ENCODE measurements at places on chromosomes 6 and 20.

GRCh38 chr6:134031696-134032255, 20.6 kb downstream of the SLC2A12 start:
- DNase-seq = peak; percentile 63

DNA sequence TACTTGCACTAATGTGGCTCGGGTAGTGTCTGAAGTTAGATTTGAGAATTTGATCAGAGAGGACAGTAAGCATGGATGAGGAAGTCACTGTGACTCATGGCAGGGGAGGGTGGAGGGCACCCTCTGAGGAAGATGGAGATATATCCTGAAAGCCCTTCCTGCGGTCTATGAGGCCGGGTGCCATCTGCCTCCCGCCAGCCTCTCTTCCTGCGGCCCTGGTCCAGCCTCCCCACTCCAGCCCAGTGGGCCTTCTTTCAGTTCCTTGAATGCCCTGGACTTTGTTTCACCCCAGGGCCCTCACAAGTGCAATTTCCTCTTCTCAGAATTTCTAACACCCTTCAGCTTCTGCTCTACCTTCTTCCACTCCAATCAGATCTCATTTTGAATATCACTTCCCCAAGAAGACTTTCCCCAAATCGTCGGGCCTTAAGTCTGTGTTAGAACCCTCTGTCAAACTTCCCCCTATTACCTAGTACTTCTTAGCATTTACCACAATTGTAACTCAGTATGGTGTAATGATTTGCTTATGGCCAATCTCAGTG, 20.2 kb upstream of the TNFAIP3 start:
- no peak for DNase-seq

- DNase-seq = no peak
Measured at GRCh38 chr6:122569230-122569771, 40.9 kb upstream of the PKIB start.

GRCh38 chr6:166638573-166638964, 11.5 kb upstream of the RPS6KA2 start:
- DNase-seq = no peak

GRCh38 chr6:107323133-107323785, 136.1 kb downstream of the PDSS2 start:
- peak; percentile 92 for DNase-seq

DNA sequence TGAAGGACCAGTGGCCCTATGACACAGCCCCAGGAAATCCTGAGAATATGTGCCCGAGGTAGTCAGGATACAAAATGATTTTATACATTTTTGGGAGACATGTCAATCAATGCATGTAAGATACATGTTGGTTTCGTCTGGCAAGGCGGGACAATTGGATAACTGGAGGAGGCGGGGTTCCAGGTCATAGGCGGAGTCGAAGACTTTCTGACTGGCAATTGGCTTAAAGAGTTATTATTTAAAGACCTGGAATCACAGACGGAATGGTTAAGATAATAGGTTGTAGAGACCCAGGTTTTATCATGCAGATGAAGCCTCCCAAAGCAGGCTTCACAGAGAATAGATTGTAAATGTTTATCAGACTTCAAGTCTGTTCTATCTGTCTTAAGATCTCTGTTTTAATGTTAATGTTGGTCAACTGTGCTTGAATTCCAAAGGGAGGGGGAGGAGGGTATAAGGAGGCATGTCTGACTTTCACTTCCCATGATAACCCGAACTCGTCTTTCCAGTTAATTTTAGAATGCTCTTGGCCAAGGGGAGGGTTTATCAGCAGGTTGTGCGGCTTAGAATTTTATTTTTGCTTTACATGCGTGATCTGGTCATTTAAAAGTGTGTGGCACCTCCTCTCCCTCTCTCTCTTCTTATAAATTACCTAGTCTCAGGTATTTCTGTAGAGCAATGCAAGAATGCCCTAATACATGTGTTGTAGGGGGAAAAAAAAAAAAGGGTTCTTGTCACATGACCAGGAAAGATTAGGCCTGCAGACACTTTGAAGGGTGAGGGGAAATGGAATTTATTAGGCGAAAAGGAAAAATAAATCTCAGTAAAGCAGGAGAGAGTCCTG, 230.7 kb downstream of the NFATC2 start:
- no peak for DNase-seq

GRCh38 chr6:137995371-137995770, 111.8 kb downstream of the PERP start:
- no peak for DNase-seq

- no peak for DNase-seq
Measured at GRCh38 chr6:54646069-54646950, 200.3 kb upstream of the FAM83B start.

GRCh38 chr6:170018422-170018935, 267.1 kb downstream of the ERMARD start:
- no peak for DNase-seq

- no peak for DNase-seq
Measured at GRCh38 chr20:34403063-34403827, 40.2 kb downstream of the ITCH start.

Data from foreskin fibroblast (primary cell).